ENCODE measurements at places on chromosomes 4 and X.

DNA sequence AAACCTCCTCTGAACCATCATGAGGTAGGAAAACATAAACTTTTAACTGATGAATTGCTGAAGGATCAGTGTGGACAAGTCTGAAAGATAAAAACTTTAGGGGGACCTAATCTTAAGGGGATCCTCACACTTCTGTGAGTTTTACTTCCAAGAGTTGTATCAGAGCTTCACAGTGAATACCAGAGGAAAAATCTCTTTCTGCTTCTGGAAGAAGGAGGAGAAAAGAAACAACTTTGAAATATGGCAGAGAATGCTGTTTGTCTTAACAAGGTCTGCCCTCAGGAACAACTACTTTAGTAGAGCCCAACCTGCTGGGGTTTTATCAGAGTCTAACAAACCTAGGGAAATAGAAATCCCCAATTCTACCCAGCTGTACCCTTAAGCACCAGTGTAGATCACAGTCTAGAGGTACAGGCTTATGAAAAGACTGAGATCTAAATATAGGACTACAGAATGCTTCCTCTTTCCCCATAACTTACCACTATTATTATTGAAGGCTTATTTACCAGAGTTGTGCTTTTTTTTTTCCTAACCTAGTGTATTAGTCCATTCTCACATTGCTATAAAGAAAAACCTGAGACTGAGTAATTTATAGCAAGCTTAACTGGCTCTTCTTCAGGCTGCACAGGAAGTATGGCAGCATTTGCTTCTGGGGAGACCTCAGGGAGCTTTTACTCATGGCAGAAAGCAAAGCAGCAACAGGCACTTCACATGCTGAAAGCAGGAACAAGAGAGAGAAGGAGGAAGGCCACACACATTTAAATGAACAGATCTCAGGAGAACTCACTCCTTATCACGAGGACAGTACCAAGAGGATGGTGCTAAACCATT, 167.9 kb downstream of the CAMK2D start:
- no peak for DNase-seq

- DNase-seq, result no peak
Observed at GRCh38 chrX:118536204-118536603, 40.6 kb downstream of the DOCK11 start.

GRCh38 chr4:81314196-81314896, 99.3 kb upstream of the PRKG2 start:
- no peak for DNase-seq

DNA sequence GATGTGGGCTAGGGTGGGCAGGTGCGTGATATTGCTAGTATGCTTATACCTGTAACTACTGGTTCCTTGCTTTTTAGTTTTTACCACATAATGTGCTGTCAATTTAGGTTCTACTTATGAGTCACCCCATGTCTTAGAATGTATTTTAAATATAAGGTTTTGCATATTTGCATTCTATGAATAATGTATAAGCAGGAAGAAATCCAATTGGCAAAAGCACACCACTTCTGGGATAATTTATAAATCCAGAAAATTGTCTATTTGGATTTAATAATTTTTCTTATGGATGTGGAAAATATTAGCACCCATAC, 421.6 kb downstream of the PCDH7 start:
- no peak for DNase-seq

GRCh38 chrX:123830309-123830708, 29.5 kb upstream of the XIAP start:
- DNase-seq, result no peak

GRCh38 chrX:103399744-103400143, 23.4 kb downstream of the BEX3 start:
- DNase-seq, result no peak

All from activated CD4-positive, alpha-beta T cell treated with anti-CD3 and anti-CD28 coated beads, Interleukin-2, amount 50 U/mL, for 4 hours (primary cell).